Activated naive CD8-positive, alpha-beta T cell treated with anti-CD3 and anti-CD28 coated beads, Interleukin-2, amount 50 U/mL, for 16 hours (primary cell): ENCODE measurements at places on chromosomes 1 and 21.

- no peak for DNase-seq
These were observed 2.8 kb downstream of the DDOST start for GRCh38 chr1:20658166-20658915.

DNA sequence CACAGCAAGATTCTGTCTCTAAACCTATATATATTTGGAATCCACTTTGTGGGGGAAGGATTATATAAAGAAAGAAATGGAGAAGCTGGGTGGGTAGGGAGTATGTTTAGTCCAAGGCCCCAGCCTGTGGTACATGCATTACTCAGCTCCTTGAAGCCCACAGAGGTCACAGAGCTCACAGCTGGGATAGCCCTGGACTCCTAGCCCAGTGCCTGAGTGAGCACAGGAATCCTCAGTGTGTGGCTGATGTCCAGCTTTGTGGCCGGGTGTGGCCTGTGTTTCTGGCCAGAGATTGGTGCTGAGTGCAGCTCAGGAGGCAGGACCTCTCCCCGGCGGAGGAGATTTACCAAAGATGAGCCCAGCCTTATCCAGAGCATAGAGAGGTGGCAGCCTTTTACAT, 7.6 kb downstream of the CAPN9 start:
- DNase-seq = no peak

DNA sequence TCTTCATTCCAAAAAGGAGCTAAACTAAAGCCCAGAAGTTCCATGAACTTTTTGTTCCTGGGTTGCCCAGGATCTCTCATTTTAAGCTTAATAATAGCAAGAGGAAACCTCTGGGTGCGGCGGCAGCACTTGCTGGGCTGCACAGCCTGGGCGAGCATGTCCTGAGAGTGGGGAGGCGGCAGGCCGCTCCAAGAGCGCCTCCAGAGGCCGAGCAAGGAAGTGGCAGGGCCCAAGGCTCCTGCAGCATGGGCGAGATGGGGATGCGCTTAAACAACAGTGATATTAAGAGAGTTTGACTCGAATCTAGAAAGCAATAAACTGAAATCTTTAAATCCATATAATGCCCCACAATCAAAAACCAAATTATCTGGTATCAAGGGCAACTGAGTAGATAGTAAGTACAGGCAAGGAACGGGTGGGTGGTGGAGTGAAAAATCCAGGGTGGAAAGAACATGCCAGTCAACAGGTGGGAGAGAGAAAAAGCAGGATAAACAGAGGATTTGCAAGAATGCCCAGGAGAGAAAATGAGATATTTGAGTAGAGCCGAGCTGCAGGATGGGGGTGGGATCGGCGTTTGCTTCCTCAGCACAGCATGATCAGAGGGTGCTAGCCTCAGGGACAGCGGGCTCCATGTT, 14.1 kb upstream of the TNR start:
- DNase-seq = no peak

- DNase-seq = no peak
These were observed 138.5 kb downstream of the ZZZ3 start for GRCh38 chr1:77543822-77544448.

- DNase-seq = no peak
These were observed 24.7 kb upstream of the ARTN start for GRCh38 chr1:43908858-43909257.

GRCh38 chr1:203306089-203306964, 1.0 kb downstream of the BTG2 start:
- DNase-seq = no peak

DNA sequence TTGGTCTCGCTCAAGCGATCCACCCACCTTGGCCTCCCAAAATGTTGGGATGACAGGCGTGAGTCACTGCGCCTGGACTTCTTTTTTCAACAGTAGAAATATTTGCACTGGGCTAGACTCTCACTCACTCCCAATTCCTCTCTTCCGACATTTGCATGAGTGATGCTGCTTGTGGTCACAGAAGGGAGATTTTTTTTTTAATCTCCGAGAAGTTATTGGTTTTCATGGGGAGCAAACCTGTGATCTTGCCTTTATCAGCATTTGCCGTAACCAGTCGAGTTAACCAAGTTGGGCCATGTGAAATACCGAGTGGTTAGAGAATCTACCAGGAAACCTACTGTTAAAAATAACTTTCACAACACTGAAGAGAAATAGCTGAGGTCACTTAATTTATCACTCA, 21.1 kb downstream of the ERG start:
- no peak for DNase-seq

DNA sequence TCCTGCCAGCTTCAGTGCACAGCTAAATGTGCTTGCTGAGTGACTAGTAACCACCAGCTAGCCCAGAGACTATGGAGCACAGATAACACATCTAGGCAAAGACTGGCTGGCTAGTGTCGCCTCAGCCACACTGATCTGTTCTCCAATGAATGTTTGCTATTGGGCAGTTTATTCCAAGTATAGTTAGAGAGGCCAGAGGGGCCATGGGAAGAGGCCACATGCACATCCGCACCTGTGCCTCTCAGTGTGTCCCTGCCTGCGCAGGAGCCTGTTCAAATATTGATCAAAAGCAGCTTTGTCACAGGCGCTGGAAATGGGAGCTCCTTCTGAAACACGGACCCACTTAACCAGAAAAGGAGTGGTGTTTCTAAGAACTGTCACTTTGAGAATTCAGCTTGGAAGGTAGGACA, 51.3 kb upstream of the ATP1A1 start:
- no peak for DNase-seq

GRCh38 chr1:218068241-218068640, 216.9 kb upstream of the RRP15 start:
- DNase-seq = no peak

- DNase-seq = no peak
These were observed 168.2 kb downstream of the GPATCH2 start for GRCh38 chr1:217462666-217463065.

DNA sequence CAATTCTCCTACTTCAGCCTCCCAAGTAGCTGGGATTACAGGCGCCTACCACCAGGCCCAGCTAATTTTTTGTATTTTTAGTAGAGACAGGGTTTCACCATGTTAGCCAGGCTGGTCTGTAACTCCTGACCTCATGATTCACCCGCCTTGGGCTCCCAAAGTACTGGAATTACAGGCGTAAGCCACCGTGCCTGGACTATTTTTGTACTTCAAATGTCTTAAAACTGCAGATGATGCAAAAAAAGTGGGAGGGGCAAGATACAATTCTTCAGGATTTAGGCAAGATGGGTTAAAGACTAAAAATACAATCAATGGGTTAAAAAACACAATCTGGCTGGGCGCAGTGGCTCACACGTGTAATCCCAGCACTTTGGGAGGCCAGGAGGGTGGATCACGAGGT, 4.7 kb downstream of the SCAF4 start:
- no peak for DNase-seq

DNA sequence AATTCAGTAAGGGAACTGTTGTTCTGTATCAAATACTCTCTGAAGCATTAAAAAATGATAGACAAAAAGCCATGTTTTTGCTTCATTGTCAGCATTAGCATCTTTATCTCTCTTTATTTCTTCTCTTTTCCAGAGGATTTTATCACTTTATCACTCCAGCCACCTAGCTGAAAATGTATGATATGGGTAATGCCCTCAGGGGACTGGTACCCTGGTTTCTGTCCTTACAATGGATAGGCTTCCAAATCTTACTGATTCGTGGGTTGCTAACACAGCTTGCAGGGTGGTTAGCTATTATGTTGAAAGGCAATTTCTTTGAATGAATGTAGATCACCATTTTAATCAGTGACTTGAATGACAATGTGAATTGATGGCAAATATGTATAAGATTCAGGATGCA, 23.3 kb upstream of the HRNR start:
- no peak for DNase-seq

DNA sequence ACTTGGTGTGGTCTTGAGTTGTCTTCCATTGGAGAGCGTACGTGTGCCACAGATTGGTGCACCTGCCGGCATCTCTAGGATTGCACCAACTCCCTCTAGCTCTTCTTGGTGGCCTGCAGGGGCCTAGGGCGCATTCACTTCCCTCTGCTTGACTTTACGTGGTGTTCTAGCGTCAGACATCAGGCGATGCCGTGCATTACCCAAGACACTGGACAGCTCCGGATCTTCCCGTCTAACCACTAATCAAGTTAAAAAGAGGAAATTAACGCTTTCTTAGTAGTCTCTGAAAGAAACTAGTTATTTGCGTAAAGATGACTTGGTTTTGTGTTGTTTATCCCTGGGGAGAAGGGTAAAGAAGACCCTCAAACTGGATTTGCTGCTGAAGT, 510 bp upstream of the IL10RB start:
- DNase-seq = no peak

DNA sequence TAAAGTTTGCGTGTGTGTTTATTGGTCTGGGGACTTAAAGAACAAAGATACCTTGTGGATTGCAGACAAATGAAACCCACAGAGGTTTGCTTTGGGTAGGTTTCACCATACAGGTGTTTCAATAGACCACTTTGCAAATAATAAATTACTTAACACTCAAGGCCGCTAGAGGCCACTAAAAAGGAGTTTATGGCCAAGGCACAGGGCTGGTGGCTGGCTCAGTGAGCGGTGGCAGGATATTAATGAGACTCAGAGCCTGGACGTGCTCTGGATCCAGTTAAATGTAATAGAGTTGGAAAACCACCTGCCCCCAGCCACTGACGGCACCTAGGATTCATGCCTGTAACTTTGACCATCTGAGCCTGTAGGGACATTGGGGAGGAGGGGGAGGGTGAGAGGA, 44.5 kb downstream of the LRRC38 start:
- no peak for DNase-seq

DNA sequence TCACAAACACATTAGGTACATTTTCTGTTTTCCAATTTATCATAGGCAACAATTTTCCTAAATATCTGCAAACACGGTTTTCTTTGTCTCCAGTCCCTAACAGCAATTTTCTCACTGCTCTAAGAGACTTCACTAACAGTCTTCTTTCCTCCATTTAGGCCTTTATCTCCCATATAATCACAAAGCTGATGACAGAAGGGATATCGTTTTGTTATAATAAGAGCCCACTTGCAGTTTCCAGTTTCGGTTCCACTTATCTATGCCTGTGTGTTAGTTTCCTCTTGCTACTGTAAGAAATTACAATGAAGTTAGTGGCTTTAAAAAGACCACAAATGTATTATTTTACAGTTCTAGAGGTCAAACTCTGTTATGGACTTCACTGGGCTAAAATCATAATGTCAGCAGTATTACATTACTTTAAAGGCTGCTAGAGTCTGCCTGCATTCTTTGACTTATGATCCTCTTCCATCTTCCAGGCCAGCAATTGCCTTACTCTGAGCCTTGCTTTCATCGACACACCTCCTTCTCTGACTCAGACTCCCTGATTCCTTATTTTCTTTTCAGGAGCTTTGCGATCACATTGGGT, 549.3 kb downstream of the NCAM2 start:
- no peak for DNase-seq

DNA sequence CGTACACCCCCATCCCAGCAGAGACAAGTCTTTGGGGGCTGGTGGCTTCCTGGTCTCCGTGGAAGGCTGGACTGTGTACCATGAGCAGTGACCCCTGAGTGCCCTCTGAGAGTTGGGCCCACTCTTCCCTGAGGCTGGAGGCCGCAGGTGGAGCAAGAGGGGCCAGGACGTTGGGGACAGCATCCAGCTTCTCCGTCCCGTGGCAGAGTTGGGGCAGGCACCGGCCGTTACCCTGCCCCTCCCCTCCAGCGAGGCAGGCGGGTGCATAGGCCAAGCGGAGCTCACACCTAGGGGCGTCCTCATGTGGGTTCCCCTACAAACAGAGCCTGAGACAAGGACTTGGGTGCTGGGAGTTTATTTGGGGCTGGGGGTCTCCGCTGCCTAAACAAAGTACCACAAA, 14.0 kb downstream of the GABRD start:
- no peak for DNase-seq

GRCh38 chr1:88061492-88062177, 622.4 kb upstream of the PKN2 start:
- DNase-seq = no peak

DNA sequence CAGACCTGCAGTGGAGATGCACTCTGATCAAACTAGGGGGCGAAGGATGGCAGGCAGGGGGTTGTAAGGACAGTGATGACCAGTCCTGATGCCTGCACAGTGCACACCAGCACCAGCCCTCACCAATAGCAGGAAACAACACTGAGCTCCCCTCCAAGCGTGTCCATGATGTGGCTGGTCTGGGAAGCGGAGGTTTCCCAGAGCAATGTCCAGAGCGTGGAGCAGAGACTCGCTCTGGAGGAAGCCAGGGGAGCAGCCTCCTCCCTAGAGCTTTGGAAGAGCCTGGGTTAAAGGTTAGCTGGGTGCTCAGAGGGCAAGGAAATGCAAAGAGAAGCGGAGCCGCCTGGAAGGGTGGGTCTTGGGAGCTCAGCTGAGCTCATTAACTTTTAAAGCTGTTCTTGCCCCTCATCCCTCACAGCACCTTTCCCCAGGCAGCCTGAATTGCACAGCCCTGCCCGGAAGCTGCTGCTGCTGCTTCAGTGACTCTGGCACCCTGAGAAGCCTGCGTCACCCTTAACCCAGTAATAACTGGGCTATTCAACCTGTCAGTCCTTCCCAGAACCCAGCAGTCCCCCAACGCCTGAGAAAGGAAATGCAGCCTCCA, 162.2 kb upstream of the RAB4A start:
- DNase-seq = no peak

DNA sequence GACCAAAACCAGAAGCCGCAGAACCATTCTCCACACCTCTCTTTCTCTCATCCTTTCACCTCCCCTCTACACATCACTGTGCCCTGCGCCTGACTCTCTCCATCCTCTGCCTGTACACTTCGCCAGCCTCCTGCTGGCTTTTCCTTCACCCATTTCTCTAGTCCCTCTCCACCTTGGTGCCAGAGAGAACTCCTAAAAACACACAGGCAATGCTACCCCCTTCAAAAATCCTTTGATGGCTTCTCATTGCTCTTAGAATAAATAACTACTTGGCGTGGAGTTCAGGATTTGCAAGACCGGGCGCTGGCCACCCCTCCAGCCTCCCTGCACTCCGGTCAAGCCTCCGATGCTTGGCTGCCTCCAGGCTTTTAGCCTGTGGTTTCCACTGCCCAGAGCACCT, 8.6 kb downstream of the CRABP2 start:
- no peak for DNase-seq

- no peak for DNase-seq
These were observed 55.2 kb upstream of the KIF1B start for GRCh38 chr1:10155087-10155712.

DNA sequence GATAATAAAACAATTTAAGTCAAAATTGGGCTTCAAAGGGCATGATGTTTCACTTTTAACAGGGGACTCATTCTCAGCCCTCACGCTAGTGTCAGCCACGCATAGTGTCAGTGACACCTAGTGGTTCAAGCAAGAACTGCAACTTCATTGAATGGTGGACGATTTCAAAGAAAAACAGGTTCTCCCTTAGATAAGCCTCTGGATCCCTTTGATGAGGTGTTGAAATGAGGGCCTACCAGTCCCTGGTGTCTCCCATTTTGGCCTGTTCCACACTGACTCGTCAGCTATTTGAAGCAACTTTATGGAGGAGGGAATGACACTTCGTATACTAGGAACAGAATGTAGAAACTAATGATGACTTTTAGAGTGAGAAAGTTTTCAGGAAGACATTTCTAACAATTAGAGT, 56.2 kb downstream of the FCRL5 start:
- DNase-seq = peak; percentile 6

GRCh38 chr1:25744636-25745425, 55.2 kb upstream of the SELENON start:
- DNase-seq = no peak
